Heart right ventricle (tissue), 16 donors: ENCODE measurements at places on chromosomes 2 and 18.

- no peak for DNase-seq
These were observed 138.7 kb downstream of the MGAT5 start for GRCh38 chr2:134392442-134393074.

- no peak for DNase-seq
These were observed 32.7 kb upstream of the ABCA12 start for GRCh38 chr2:215171151-215171550.

DNA sequence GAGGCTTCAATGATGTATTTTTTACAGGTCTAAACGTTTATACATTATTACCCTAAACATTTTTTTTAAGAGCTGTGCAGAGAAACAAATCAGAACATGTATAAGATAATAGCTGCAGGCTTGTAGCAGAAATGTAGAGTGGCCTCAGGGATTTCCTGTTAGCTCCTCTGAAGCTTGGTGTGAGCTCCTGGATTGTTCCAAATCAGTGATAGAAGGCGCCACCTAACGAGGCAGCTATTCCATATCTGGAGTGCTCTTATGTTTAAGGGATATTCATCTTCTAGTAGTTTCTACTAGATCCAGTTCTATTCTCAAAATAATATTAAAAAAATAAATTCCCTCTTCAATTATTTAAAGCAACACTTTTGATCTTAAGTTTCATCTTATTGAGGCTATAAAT lies 93.1 kb downstream of the LRP1B start:
- no peak for DNase-seq

GRCh38 chr2:158778243-158778642 lies 16.9 kb upstream of the DAPL1 start:
- DNase-seq: no peak

GRCh38 chr18:25167612-25168410 lies 184.2 kb downstream of the ZNF521 start:
- DNase-seq: no peak

DNA sequence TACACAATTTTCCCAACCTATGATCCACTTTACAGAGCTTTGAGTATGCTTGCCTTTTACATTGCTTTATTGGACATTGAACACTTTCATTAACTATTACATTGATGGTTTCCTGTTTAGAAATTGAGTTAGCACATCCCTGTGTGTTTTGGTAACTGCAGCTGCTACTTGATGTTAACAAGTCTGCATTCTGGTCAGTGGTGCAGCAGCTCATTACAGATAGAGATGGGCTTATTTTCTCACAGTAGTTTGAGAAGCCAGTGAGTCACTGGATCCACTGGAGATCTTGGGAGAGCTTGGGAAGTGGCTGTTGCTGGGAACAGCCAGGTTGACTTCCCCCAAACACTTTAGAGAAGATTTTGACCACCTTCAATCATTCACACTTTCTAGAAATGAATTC lies 150.5 kb downstream of the ARHGAP15 start:
- DNase-seq: no peak

DNA sequence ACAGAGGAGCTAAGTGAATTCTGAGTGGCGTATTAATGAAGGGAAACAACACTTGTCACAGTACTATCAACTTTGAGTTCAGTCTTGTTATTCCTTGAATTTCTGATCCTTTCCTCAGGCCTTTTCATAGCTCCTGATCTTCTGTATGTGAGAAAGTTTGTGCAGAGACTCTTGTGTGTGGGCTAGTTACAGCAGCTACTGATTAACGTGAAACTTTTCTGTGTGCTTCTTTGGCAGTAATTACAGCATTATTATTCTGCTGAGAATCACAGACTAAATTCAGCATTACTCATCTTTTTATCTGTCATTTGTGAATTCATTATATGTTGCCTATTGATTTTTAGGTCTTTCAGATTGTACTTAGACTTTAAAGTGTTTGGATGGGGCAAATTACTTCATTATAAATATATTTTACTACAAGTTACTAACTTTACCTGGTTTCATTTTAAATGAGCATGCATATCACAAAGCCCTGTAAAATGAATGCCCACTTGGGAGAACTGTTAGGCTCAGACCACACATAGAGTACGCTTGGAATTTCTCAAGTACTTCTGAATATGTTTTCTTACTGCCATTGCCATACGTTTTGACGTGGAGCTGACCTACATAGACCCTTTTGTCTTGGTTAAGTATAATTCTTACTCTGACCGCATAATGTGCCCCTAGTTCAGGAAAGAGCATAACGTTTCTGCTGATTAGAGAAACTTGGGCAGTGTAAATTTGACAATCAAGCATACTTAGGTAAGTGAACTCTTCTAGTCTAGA lies 36.2 kb downstream of the CREB1 start:
- DNase-seq: no peak

DNA sequence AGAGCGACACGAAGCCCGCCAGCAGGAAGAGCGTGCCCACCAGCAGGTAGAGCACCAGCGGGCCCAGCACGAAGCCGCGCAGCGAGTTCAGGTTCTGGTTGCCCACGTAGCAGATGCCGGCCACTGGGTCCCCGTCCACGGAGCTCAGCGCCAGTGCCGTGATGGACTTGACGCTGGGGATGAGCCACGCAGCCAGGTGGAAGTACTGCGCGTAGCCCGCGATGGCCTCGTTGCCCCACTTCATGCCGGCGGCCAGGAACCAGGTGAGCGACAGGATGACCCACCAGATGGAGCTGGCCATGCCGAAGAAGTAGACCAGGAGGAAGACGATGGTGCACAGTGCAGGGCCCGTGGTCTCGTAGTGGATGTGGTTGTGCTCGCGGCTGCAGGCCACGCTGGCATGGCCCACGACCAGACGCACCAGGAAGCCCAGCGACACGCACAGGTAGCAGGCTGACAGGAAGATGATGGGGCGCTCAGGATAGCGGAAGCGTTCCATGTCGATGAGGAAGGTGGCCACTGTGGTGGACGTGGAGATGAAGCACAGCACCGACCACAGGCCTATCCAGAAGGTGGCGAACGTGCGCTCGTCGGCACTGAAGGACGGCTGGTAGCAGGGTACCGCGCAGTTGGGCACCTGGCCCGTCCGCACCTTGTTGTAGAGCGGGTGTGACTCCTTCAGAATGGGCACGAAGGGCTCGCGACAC lies 2.1 kb downstream of the FZD5 start:
- peak; percentile 45 for DNase-seq

DNA sequence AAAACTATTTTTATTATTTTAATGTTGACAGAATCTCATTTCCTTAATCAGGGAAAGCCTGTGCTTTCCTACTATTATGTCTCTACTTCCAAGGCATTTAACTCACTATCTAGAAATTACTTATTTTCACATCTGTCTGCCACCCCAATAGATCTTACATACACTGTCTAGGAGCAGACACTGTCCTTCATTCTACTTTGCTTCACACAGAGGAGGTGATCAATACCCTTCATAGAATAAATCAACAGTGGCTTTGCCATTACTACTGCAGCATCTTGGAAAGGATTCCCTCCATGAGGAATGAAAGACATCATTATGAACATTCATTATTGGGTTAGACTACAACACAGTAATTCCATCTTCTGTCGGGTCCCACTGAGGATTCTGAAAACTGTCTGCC lies 31.7 kb downstream of the CDH20 start:
- no peak for DNase-seq

DNA sequence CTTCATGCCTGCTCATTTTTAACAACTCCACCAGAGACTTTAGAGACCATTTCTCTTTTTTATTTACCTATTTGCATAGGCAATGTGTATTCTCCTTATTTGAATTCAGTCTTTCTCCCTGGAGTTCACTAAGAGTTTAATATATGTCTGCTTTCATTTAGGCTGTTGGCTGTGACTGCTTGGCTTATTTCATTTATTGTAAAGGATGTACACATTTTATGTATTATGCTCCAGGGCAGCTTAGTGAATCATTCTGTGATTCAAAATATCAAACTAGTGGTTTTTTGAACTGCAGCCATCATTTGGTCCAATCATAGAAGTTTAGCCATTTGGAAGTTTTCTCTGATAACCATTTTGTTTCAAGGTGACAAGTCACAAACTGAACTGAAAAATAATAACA lies 229.6 kb downstream of the LPIN1 start:
- no peak for DNase-seq

DNA sequence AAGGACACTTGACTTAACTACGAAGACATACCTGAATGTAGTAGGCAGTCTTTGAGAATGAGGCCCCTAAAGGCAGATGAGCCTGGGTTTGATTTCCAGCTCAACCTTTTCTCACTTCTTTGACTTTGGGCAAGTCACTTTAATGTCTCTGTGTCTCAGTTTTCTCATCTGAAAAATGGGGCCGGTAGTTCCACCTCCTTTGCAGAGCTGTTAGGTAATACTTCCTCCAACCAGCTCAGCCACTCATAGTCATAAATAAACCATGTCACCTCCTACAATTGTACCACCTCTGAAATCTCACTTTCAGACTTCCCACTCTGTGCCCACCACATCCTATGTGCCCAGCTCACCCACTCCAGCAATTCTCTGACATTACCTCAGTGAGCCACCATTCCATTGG lies 10.4 kb downstream of the ARHGAP25 start:
- no peak for DNase-seq

DNA sequence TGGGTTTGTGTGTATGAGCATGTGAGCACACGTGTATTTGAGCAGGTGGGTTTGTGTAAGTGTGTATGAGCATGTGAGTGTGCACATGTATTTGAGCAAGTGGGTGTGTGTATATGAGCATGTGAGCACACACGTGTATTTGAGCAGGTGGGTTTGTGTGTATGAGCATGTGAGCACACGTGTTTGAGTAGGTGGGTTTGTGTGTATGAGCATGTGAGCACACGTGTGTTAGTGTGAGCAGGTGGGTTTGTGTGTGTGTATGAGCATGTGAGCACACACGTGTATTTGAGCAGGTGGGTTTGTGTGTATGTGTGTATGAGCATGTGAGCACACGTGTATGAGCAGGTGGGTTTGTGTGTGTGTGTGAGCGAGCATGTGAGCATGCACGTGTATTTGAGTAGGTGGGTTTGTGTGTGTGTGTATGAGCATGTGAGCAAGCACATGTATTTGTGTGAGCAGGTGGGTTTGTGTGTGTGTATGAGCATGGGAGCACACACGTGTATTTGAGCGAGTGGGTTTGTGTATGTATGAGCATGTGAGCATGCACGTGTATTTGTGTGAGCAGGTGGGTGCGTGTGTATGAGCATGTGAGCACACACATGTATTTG lies 169.7 kb downstream of the TWIST2 start:
- DNase-seq: no peak

DNA sequence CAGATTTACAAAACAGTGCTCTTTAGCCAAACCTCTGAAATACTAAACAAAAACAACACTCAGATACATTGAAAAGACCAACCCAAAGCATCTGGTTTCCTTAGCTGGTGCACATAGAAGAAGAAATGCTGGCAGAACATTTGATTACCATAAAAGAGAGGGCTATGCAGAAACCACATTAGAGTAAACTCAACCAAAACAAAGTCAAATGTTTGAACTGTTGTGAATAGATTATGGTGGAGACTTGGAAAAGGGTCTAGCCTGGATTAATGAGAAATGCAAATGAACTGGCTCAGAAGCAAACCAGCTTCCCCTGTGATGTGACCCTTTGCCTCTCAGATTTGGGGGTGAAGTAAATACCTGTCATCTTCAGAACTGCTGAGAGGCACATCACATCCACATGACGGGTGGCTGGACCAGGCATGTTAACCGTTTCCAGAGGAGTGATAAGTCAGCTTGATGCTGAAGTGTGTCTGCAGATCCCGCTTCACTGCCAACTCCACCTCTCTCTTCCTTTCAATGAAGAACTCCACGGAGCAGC lies 153.0 kb downstream of the NRP2 start:
- DNase-seq: no peak

DNA sequence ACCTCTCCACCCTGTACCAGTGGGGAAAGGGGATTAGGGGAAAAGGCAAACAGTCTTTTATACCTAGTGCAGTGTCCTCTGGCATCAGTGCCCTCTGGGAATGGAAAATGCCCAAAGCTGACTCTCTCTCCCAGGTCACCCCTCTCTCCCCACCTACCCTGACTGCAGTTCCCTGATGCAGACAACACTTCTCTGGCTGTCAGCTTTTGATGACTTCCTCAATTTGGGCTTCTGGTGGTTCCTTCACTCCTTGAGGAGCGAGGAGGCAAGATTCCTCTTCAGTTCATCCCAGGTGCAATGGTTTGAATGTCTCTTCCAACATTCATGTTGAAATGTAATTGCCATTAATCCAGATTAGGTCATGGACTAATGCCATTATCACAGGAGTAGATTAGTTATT lies 19.7 kb upstream of the PPM1B start:
- no peak for DNase-seq

DNA sequence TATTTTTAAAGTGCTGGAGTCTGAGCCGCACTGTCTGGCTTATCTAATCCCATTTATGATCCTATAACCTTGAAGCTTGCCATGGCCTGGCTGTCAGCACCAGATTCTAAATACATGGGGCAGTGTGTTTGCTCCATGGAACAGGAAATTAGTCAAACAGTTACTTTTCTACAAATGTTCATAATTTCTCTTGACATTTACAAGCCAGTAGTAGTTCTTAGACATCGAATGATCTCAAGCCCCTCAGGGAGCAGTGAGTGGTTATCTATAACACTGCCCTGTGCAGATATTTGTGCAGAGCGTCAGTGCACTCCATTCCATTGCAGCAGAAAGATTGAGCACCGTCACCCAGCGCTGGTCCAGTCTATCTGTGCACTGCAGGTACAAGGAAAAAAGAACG lies 205.2 kb downstream of the AGPS start:
- no peak for DNase-seq

- no peak for DNase-seq
These were observed 83.7 kb downstream of the BCL11A start for GRCh38 chr2:60469536-60470317.

DNA sequence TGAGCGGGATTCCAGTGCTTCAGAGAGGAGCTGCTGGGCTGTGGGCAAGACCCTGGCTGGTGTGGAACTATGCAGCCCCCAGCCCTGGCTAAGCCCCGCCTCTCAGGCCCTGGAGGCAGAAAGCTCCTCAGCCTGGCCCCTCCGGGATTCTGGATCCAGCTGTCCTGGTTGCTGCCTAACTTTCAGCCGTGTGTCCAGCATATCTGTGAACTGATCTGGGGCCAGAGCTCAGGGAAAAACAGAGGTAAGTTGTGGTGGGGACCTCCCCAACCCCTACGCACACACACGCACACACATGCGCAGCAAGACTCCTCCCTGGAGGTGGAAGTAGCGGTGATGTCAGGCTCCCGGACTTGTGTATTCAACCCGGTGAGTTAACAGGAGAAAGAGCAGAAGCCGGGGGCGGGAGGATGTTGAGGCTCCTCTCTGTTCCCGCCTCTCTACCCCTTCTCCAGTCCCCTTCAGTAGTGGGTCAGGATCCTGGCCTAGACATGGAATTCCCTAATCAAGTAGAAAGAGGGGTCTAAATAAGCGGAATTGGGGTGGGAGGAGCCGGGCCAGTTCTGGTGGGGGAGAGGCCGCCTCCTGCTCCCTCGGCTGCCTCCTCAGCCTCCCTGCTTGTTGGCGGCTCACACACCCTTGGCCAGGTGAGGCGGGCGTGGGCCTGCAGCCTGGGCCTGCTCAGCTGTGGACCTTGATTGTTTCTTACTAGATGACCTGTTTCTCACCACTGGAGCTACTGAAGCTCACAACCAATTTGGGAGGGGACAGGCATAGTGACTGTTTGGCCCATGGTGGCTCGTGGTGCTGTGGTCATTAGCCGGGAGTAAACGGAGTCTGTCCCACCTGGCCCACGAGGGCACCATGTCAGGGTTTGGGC lies 33.4 kb downstream of the SIX2 start:
- DNase-seq: no peak
